ENCODE measurements at places on chromosomes 1 and 21.
A peak's percentile ranks its signal among the peaks of the same experiment; 100 is the strongest.

DNA sequence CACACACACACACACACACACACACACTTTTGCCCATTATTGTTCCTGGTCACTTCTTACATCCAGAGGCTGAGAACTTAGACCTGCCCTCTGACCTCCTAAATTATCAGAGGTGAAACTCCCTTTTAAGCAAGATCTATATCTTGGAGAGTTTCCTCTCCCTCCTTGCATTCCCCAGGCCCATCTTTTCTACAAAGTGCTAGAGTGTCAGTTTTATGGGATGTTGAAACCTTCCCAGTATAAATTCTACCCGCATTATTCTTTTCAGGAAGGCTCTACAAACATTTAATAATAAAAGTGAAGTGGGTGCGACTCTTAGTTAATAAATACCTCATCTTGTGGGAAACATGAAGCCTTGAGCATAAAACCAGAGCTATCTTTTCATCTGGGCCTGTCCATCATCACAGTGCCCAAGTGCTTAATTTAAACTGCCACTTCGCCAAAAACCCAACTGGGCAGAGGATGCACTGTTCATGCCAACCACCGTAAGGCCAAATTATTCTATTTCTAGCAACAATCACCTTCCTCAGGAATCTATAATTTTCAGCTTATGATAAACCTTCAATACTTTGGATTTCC is 458.2 kb upstream of the RUNX1 start:
- no peak for DNase-seq

GRCh38 chr1:15747378-15747777 is 5.1 kb downstream of the TMEM82 start:
- no peak for DNase-seq

GRCh38 chr1:204475656-204476432 is 18.8 kb downstream of the PIK3C2B start:
- DNase-seq, result no peak

DNA sequence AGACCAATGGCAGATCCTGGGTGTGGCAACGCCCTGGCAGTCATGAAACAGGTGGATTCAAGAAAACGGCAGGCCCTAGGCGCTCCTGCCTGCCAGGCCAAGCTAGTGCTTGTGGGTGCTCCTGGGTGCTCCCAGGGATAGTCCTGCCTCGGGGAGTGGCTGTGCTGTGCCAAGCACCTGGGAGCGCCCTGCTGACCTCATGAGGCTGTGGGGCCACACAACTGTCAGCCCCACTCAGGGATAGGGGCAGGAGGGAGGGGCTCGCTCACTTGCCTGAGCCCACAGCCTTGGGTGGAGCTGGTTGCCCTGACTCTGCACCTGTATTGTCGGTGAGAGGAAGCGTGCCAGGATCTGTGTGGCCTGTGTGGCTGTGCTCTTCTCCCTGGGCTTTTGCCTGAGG is 9.4 kb downstream of the SNAP47 start:
- no peak for DNase-seq

GRCh38 chr1:223326776-223327175 is 37.2 kb downstream of the SUSD4 start:
- peak; percentile 59 for DNase-seq

- DNase-seq, result no peak
These were observed 48.9 kb downstream of the AK4 start for GRCh38 chr1:65196926-65197325.

DNA sequence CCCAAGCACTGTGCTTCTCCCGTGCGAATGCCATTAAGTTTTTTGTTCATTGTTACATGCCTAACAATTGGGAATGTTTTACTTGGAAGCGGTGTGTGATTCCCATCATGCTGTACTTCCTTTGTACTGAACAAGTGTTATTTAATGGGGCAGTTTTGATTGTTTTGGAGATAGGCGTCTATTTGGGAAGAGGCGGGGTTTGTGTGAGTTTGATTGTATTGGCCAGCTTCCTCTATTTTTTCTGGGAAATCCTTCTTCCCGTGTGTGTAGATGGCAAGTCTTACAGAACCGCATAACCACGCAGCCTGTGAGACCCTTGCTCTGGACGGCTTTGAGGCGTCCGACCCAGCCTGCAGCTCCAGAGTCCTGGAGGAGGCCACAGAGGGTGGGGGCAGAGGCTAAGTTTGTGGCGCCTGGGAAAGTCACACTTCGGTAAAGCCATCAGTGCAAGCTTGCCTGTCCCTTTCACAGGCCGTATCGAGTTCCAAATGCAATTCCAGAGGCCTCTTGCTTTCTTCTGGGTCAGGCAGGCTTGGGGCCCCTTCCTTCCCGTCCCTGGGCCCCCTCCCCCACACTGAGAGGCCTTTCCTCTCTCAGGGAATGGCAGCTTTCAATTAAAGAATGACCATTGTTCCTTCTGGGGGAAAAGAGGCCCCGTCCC is 210.3 kb downstream of the TOMM20 start:
- DNase-seq, result no peak

GRCh38 chr1:157289424-157290105 is 151.4 kb upstream of the ETV3 start:
- no peak for DNase-seq

GRCh38 chr1:168653567-168653966 is 75.4 kb downstream of the DPT start:
- no peak for DNase-seq

DNA sequence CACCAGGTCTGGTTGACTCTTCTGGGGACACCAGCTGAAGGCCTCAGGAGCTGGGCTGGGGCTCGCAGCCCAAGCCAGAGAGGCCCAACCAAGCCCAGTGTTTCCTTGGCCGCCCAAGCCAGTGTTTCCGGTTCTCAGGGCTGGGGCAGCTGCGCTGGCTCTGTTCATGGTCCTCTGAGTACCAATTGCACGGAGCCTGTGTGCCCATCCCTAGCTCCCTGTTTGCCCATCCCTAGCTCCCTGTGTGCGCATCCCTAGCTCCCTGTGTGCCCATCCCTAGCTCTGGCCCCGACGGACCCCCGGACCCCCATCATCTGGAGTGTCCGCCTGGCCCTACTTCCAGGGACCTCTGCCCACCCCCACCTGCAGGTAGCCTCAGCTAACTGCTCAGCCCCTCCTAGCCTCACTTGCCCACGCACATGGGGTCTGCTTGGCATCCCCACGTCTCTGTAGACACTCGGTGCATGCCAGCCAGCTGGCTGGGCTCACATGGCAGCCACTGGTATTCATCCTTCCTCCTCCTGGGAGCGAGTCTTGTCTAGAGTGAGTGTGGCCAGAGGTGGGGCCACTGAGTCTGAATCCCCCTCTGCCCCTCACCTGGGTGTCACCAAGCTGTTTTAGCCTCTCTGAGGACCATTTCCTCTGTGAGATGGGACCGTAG is 64.0 kb downstream of the WNT9A start:
- no peak for DNase-seq

DNA sequence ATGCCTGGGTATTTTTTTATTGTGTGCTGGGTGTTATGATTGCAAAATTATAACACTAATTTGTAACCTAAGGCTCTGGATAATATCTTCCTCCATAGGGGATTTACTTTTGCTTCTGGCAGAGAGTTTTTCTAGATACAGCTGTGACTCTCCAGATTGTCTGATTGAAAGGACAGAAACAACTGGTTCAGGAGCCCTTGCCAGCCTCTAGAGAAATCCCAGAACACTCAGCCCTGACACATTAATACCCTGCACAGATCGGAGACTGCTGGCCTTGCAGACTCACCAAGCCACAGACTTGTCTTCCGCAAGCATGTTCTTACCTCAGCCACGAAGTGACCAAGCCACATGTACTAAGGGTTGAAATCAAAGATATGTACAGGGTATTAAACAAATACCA is 10.7 kb downstream of the C1orf146 start:
- DNase-seq, result no peak

DNA sequence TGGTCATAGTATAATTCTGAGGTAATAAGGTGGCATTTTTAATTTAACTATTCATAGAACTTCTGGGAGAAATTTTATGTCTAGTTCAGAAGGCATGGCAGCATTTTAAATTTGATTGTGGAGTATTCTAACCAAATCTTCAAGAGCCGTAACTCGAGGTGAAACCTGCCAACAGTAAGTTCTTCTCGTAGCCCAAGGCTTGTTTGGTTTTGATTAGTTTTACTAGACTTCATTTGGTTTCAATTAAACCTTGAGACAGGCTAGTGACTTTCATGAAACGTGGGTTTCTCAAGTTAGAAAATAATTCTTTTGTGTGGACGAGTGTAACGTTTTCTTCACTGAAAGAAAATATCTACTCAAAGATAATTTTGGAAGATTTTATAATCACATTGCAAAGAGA is 395.5 kb downstream of the USP25 start:
- no peak for DNase-seq

DNA sequence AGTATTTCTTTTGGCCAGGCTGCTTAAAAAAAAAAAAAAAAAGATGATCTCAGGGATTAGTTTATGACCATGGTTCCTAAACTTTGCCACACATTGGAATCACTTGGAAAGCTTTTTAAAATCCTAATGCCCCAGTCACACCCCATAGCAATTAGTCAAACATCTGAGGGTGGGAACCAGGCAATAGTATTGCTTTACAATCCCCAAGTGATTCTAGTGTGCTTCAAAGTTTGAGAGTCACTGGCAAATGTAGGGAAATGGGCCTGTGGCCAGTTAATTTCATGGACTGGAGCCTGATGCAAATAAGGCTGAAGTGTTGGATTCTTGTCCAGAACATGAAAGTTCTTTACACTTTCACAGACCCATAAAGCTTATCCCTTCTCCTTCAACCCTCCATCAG is 374.6 kb upstream of the ESRRG start:
- DNase-seq, result no peak

DNA sequence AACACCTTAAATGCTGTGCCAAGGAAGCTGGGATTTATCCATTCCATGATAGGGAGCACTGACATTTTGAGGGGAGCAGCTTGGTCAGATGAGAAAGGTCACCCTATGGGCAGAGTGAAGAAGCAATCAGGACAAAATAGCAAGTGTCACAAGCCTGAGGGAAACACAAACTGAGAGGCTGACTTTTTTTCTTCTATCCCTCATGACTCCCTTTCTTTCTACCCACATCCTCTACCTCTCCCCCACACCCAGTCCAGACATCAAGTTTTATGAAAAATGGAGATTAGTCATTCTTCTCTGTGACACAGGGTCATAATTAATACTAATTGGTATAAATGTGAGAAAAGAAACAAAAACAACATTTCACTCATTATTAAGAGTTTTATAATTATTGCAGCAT is 103.1 kb downstream of the SLC25A24 start:
- no peak for DNase-seq

GRCh38 chr1:156379420-156380165 is 10.6 kb downstream of the RHBG start:
- peak; percentile 5 for DNase-seq

DNA sequence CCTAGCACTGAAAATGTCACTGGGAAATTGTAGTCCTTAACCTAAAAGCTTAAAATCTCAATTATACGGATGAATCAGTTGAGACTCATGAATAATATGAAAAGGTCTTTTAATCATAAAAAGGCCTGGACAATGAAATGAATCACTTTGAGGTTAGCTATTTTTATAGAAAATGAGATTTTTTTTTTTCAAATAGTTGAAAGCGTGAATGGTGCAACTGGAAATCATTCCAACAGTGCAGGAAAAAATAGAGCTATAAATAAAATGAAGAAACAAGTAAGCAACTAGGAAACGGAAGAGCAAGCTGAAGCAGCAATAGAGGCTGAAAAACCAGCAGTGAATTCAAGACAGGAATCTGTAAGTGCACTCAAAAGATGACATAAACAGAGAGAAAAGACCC is 142.9 kb downstream of the BACH1 start:
- DNase-seq, result no peak

DNA sequence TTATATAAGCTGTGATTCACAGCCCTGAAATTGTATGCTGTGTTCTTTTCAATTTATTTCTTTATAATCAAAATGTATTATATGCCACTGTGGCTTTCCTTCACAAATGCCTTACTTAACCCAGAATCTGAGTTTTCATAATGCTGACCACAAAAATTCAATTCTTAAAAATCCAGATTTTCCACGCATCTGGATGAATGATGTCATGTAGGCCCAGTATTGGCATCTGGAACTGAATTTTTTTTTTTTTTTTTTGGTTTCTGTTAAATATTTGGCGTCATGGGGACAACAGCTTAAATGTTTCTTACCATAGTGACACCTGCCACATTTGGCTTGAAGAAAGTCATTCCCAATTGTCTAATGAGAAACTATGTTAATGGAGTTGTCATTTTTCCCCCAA is 296.8 kb downstream of the TM2D1 start:
- DNase-seq, result no peak

DNA sequence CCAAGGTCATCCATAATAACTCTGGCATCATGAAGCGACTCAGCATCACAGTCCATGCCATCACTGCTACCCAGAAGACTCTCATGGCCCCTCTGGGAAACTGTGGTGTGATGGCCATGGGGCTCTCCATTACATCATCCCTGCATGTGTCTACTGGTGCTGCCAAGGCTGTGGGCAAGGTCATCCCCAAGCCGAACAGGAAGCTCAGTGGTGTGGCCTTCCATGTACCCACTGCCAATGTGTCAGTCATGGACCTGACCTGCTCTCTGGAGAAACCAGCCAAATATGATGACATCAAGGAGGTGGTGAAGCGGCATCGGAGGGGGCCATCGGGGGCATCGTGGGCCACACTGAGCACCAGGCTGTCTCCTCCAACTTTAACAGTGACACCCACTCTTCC is 65.1 kb upstream of the ARHGAP29 start:
- no peak for DNase-seq

- peak; percentile 69 for DNase-seq
These were observed 29.4 kb downstream of the CLDN14 start for GRCh38 chr21:36450511-36450910.

GRCh38 chr1:60573121-60573520 is 499.6 kb upstream of the C1orf87 start:
- no peak for DNase-seq

DNA sequence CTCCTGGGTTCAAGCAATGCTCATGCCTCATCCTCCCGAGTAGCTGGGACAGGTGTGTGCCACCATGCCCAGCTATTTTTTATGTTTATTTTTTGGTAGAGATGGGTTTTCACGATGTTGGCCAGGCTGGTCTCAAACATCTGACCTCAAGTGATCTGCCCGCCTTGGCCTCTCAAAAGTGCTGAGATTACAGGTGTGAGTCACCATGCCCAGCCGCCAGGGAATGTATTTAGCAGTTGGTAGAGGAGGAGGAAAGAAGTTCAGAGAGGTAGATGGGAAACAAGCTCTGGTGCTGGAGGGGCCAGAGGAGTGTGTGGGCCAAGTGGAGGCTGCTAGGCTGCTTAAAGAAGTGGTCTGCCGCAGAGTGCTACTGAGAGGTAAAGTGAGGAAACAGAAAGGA is 6.0 kb downstream of the DOP1B start:
- no peak for DNase-seq

DNA sequence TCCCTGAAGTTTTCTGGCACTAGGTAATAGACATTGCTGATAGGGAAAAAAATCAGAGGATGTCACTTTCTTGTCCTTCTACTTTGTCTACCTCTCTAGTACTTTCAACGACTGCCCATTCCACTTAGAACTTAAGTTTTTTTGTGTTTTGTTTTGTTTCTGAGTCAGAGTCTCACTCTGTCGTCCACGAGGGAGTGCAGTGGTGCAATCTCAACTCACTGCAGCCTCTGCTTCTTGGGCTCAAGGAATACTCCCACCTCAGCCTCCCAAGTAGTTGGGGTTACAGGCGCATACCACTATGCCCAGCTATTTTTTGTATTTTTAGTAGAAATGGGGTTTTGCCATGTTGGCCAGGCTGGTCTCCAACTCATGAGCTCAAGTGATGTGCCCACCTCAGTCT is 79.2 kb downstream of the SGIP1 start:
- DNase-seq, result peak; percentile 44

GRCh38 chr1:65069011-65069565 is 78.9 kb upstream of the AK4 start:
- no peak for DNase-seq
